Uterus (tissue), 4 donors: ENCODE measurements at places on chromosomes 7 and 10. TPM values are rescaled to one million over a fixed set of nuclear protein-coding genes. Genes with fewer than 3 reads are reported as not detected.

The OR6V1 gene
- not detected for total RNA-seq

The SGPL1 gene
- total RNA-seq = 38.1 TPM

The DPYSL4 gene
- 5.0 TPM for total RNA-seq

The LRRC17 gene
- 180 TPM for total RNA-seq

The RNF133 gene
- 3.8 TPM for total RNA-seq

The GHRHR gene
- not detected for total RNA-seq

The HOXA10 gene
- 50.5 TPM for total RNA-seq

The LIPM gene
- not detected for total RNA-seq

The LIPK gene
- total RNA-seq = not detected

The ASB10 gene
- not detected for total RNA-seq

The GIMAP1 gene
- 19.1 TPM for total RNA-seq

The WNT8B gene
- 0.28 TPM for total RNA-seq

The SEMA3C gene
- 371 TPM for total RNA-seq

The TMEM270 gene
- total RNA-seq = not detected

The RPP30 gene
- total RNA-seq = 24.3 TPM

The PDZD7 gene
- 1.3 TPM for total RNA-seq

The CCNY gene
- 31.0 TPM for total RNA-seq

The TET1 gene
- total RNA-seq = 9.6 TPM

The SCART1 gene
- 9.5 TPM for total RNA-seq

The BAMBI gene
- total RNA-seq = 18.3 TPM

The FAM25C gene
- total RNA-seq = not detected

The SNCG gene
- total RNA-seq = 68.6 TPM

The ARL4A gene
- 64.1 TPM for total RNA-seq

The DNA2 gene
- 20.7 TPM for total RNA-seq

The PPP2R2D gene
- 38.1 TPM for total RNA-seq

The ADAM22 gene
- total RNA-seq = 19.8 TPM

The TLL2 gene
- 0.67 TPM for total RNA-seq

The ZDHHC16 gene
- total RNA-seq = 1.8 TPM

The VGF gene
- not detected for total RNA-seq

The TSPAN12 gene
- total RNA-seq = 18.8 TPM

The SKIDA1 gene
- total RNA-seq = not detected

The SMURF1 gene
- total RNA-seq = 31.3 TPM

The IQCE gene
- 14.1 TPM for total RNA-seq

The IDI2 gene
- total RNA-seq = not detected

The KMT2C gene
- total RNA-seq = 177 TPM

The SLC16A9 gene
- 13.5 TPM for total RNA-seq

The NODAL gene
- not detected for total RNA-seq

The SPRN gene
- total RNA-seq = 0.62 TPM
